ENCODE measurements at places on chromosomes 12 and 14. TPM values are rescaled to one million over a fixed set of nuclear protein-coding genes. Genes with fewer than 3 reads are reported as not detected.

BICD1 gene
- total RNA-seq: 45.8 TPM

SUOX gene
- total RNA-seq: 24.8 TPM

ASPG gene
- total RNA-seq: not detected

MYF6 gene
- total RNA-seq: not detected

DNA sequence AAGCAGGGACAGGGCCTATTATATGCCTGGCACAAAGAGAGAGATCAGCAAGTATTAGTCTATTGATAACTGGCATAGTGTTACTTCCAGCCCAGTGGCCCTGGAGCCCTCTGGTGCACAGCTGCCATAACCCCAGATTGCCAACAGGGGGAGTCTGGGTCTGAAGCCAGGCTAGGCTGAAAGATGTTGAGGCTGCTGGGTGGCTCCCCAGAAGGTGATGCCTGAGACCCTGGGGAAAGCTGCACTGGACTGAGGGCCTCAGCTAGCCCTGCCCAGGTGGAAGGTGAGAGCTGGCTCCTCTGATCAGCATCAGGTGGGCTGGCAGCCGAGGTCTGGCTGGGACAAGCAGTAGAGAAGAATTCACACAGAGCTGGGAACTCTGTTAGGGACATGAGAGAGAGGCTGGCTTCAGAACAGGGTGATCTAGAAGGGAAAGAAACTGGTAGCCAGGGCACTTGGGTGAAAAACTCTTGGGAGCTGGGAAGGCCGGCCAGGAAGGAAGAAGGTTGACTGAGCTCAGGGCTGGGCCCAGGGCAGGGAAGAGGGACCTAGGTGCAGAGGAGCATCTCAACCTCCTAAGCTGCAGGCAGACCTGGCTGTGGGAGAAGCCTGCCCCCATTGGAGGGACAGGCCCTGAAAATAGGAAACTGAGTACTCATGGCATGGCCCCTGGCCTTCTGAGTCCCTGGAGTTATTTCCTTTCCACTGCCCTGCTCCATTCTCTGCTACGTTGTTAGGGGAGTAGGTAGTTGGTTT lies 3.9 kb downstream of the GZMH start:
- no peaks in the 10 kb centered on the region for H3K27me3 ChIP-seq
- no peak overlapping the region for H3K27ac ChIP-seq
- H3K4me3 ChIP-seq: no peak overlapping the region
- DNase-seq: peak; percentile 12
- H3K4me1 ChIP-seq: no peaks in the 10 kb centered on the region

- no peaks in the 10 kb centered on the region for H3K27me3 ChIP-seq
- H3K4me1 ChIP-seq: no peaks in the 10 kb centered on the region
- no peak for DNase-seq
Observed at GRCh38 chr12:76250256-76250655, 98.0 kb downstream of the BBS10 start.

- no peaks in the 10 kb centered on the region for H3K36me3 ChIP-seq
- no peak for DNase-seq
- H3K27ac ChIP-seq: no peak overlapping the region
- no peak overlapping the region for H3K4me3 ChIP-seq
Observed at GRCh38 chr14:94923786-94924185, 153.9 kb upstream of the GSC start.

- H3K36me3 ChIP-seq: peaks cover 49% of the 10 kb centered on the region
- DNase-seq: no peak
- H3K4me1 ChIP-seq: peaks cover 16% of the 10 kb centered on the region
- H3K27me3 ChIP-seq: no peaks in the 10 kb centered on the region
- no peak overlapping the region for H3K27ac ChIP-seq
- H3K4me3 ChIP-seq: no peak overlapping the region
Observed at GRCh38 chr12:110349096-110349495, 54.4 kb downstream of the ANAPC7 start.

- H3K4me3 ChIP-seq: no peak overlapping the region
- no peak for DNase-seq
- H3K27me3 ChIP-seq: no peaks in the 10 kb centered on the region
- no peak overlapping the region for H3K27ac ChIP-seq
- H3K4me1 ChIP-seq: no peaks in the 10 kb centered on the region
- H3K36me3 ChIP-seq: no peaks in the 10 kb centered on the region
Observed at GRCh38 chr14:100212476-100213333, 26.2 kb upstream of the YY1 start.

GRCh38 chr12:71392521-71393145 lies 47.0 kb upstream of the LGR5 start:
- H3K4me1 ChIP-seq: no peaks in the 10 kb centered on the region
- DNase-seq: peak; percentile 76
- H3K4me3 ChIP-seq: no peak overlapping the region
- H3K36me3 ChIP-seq: no peaks in the 10 kb centered on the region
- no peaks in the 10 kb centered on the region for H3K27me3 ChIP-seq

DNA sequence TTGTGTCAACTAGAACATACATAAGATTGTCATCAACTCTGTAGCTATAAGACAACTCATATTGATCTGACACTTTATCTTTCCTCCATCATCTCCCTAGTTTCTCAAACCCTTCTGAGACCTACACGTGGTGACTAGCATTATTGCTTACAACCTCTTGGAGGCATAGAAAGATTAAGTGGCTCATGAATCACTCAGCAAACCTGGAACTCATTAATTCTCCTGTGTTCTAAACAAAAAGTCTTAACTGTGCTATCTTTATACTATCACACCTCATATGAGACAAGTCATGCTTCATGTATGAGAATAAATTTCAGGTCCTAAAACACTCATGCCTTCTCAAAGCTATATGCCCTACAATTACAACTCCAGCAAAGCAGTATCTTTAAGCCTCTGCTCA lies 408.6 kb upstream of the SYT1 start:
- H3K4me3 ChIP-seq: no peak overlapping the region
- no peaks in the 10 kb centered on the region for H3K4me1 ChIP-seq
- no peak for DNase-seq
- no peak overlapping the region for H3K27ac ChIP-seq

DNA sequence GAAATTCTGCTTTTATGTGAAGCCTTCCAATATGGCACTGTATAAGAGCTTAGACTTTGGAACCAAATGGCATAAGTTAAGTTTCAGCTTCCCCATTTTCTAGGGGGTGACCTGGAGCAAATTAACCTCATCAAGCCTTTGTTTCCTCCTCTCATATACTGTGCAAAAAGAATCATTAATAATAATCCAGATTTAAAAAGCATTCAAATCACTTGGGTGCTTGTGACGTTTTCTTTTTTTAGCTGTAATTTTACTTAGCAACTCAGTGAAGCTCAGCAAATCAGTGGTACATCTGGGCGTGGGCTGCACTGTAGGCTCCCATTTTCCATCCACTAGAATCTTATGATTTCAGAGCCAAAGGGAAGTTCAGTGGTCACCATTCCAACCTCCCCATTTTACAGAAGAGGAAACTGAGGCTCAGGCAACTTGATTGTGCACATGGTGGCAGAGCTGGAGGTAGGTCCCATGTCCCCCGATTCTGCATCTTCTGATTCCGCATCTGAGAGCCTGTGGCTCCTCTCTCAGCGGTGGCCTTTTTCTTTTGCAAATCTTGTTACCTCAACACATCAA lies 131.2 kb downstream of the SNAPC1 start:
- H3K4me1 ChIP-seq: no peaks in the 10 kb centered on the region
- DNase-seq: no peak
- no peak overlapping the region for H3K4me3 ChIP-seq
- no peak overlapping the region for H3K27ac ChIP-seq
- peaks cover under 1% of the 10 kb centered on the region for H3K27me3 ChIP-seq

GRCh38 chr12:75505706-75506312 lies 5.6 kb downstream of the KRR1 start:
- H3K36me3 ChIP-seq: peaks cover 23% of the 10 kb centered on the region
- H3K4me1 ChIP-seq: peaks cover 8% of the 10 kb centered on the region
- no peak overlapping the region for H3K4me3 ChIP-seq

DNA sequence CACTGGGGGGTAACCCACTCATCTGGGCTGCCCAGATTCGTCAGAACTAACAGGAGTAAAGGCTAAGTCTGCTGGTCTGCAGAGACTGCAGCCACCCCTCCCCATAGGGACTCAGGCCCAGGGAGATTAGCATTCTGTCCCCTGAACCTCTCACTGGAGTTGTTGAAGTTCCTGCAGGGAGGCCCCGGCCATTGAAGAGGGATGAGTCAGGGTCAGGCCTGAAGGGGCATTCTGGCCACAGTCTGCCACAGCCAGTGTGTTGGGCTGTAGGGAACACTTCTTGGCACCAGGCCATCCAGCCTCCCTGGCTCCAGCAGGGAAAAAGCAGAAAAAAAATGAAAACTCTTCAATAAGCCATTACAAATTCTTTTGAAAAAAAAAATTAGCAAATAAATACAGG lies 35.3 kb downstream of the KLRK1 start:
- DNase-seq: no peak
- no peaks in the 10 kb centered on the region for H3K4me1 ChIP-seq
- H3K27ac ChIP-seq: no peak overlapping the region
- no peaks in the 10 kb centered on the region for H3K27me3 ChIP-seq
- no peaks in the 10 kb centered on the region for H3K36me3 ChIP-seq
- H3K4me3 ChIP-seq: no peak overlapping the region

GRCh38 chr12:104930388-104931326 lies 27.4 kb downstream of the SLC41A2 start:
- no peak overlapping the region for H3K4me3 ChIP-seq
- peak; percentile 30 for DNase-seq
- no peaks in the 10 kb centered on the region for H3K4me1 ChIP-seq

GRCh38 chr12:19561411-19561961 lies 122.2 kb downstream of the AEBP2 start:
- H3K4me3 ChIP-seq: no peak overlapping the region
- DNase-seq: no peak
- H3K27ac ChIP-seq: no peak overlapping the region
- no peaks in the 10 kb centered on the region for H3K4me1 ChIP-seq
- H3K36me3 ChIP-seq: no peaks in the 10 kb centered on the region

All from endothelial cell of umbilical vein (primary cell).